Right ventricle myocardium inferior (tissue), 1 donor: ENCODE measurements at places on chromosomes 13 and 19. TPM values are rescaled to one million over a fixed set of nuclear protein-coding genes. Genes with fewer than 3 reads are reported as not detected.

DNA sequence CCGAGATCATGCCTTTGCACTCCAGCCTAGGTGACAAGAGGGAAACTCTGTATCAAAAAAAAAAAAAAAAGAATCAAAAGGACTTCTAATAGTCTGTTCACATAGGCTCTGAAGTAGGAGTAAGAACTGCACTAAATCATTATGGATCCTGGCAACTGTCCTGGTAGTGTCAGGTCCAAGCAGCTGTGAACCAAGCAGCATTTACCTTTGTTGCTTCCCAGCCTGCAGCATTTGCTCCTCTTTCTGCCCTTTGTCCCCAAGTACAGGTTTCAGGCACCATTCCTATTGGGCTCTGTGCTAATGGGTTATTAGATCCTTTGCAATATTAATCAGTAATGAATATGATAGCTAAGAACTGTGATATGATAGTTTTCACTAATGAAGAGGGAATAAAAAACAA lies 77.4 kb upstream of the NBEA start:
- no peak for DNase-seq

DNA sequence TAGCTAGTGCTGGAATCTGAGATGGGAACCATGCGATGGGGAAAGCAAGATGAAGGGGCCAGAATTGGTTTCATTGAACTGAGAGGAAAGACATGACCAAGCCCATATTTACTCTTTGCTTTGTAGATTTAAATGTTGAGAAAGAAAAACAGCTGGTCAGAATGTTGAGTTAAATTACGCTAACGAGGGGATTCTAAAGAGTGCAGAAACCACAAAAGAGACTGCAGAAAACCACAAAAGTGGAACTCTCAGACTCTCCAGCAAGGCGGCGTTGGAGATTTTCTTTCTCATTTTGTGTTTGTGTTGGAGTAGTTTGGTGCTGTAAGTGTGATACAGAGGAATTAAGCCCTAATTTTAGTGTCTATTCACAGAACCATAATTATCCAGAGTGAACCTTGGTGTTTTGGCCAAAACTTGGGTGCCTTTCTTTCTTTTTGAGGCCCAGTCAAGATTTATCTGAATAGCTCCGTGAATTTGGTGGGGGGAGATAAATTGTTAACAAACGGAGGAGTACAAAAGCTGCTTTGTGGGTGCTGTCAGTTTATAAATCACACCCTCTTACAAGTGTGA lies 26.3 kb downstream of the SAE1 start:
- DNase-seq = no peak

DNA sequence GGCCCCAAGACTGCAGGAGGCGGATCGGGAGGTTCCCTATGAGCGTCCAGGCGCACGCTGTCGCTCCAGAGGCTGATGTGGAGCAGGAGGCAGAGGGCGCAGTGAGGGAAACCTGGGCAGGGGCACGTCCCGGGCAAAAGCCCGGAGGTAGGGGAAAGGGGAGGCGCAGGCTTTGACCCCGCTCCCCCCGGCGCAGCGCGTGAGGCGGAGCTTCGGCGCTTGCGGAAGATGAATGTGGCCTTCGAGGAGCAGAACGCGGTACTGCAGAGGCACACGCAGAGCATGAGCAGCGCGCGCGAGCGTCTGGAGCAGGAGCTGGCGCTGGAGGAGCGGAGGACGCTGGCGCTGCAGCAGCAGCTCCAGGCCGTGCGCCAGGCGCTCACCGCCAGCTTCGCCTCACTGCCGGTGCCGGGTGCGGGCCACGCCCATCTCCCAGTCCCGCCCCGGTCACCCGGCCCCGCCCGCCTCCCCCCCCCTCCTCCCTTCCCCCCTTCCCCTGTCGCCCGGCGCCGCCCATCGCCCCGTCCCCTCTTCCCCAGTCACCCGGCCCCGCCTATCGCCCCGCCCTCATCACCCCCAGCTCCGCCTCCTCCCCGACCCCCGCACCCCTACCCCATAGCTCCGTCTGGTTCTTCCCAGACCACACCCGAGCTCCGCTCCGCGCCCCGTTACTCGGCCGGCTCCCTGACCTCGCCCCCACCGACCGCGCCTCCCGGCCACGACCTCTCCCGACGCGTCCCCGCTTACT lies 4.1 kb downstream of the HMG20B start:
- peak; percentile 82 for DNase-seq

DNA sequence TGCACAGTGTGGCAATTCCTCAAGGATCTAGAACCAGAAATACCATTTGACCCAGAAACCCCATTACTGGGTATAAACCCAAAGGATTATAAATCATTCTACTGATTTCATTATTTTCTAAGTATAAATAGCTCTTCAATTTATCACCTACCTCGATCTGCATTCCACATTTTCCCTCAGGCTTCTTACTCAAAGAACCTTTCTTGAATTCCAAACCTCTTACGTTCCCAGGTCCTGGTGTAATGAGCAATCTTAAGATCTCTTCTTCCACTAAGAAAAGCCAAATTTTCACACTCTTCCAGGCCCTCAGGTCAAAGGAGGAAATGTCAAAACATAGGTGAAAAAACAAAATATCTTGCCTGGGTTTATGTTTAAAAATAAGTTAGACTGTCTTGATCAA lies 237.3 kb upstream of the GPC6 start:
- no peak for DNase-seq

DNA sequence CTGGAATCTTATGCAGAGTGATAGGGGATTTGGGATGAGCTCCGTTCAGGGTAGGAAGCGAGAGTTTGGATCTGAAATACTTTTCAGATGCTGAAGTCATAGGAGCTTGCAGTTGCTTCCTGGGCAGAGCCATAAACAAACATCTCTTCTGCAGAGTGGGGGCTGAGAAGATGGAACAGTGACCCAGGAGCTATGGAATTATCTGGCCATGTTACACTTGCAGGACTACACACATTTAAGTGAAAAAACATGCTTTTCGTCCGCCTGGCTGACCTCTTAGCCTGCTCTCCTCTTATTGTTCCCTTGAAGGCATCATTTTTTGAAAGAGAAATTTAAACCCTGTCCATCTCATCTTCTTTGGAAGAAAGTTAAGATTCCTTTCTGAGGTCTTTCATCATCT lies 40.7 kb downstream of the PSG11 start:
- DNase-seq = no peak

DNA sequence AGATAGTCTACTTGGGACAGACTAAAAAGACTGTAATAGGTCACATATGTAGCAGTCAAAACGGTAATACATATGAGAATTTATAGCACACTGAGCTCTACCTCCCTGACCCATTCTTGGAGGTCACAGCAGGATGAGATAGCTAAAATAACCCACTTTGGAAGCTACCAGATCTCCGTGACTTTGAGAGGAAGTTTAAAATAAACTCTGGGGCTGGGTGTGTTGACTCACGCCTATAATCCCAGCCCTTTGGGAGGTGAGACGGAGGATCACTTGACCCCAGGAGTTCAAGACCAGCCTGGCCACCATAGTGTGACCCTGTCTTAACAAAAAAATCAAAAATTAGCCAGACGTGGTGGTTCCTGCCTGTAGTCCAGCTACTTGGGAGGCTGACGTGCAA lies 45.3 kb downstream of the DHRS12 start:
- no peak for DNase-seq

DNA sequence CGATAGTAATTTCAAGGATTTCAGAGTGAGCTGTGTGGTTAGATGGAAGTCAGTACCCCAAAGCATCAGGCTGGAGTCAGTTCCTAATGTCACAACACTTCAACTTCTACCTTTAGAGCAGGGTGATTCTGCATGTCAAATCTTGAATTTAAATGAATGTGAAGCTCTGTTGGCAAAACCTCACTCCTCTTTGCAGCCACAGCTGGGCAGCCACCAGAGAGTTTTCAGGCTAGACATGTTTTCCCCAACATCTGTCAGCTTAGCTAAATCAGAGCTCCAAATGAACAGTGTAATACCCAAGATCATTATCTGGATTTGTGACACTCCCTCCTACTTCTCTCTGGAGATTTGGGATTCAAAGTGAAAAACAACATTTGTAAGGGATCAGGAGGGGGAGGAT lies 33.7 kb upstream of the OLFM4 start:
- DNase-seq = no peak

DNA sequence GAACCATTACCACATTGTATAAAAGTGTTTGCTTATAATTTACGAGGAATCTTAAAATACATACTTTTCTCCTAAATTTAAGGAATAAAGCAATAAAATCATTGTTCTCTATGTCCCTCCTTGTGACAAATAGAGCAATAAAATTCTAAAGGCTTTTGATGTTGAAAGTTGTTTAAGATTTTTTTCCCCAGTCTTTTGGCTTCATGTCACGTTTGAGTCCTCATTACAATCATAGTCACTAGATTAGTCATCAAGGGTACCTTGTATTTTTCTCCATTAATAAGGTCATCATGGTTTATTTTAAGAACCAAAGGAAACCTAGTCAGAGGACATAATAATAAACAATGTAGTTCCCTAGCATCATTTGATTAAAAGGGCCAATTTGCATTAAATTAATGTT lies 3.2 kb downstream of the WBP4 start:
- DNase-seq = no peak

DNA sequence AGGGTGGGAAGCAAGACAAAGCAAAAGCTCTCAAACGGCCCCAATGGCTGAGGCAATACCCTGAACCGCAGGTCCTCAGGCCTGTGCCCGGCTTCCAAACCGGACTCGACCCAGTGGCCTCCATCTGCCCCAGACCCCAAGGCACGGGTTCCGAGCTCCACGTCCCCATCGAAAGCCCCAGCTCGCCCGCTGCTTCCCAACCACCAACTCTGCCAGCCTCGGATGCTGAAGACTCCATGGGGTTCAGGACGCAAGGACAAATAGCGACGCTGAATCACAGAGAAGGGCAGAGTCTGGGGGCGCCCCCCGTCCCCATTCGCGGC lies 559 bp downstream of the POLR2E start:
- DNase-seq = peak; percentile 11

GRCh38 chr13:94343243-94343585 lies 136.3 kb downstream of the DCT start:
- no peak for DNase-seq

DNA sequence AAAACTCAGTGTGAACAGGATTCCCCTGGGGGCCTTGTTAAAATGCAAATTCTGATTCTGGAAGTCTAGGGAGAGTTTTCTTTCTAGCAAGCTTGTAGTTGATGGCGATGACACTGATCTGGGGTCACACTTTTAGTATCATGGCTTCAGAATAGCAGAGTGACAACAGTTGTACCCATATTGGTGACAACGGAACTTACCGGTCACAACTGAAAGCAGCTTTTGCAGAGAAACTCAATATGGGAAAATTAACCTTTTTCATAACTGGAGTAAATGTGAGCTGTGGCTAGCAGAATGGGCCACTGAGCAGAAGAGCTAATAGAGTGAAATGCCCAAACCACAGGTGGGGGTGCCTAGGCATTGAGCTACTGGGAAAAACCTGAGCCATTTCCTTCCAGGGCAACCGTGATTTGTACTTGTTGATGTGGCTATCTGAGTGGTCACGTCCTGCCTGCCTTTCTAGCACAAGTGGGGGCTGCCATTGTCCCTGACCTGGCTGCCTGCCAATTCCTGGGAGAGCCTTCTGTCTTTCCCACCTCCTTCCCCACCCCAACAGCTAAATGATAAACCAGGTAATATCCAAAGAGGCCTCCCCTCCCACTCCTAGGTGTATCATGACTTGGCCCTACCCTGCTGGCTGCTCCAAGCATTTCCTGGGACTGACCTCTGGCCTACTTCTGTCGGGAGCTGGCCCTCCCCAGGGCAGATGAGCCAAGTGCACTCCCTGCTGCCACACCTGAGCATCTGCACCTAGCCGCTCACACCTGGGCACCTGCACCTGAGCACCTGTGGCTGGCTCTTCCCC lies 1.7 kb upstream of the SLC10A2 start:
- DNase-seq = no peak

- no peak for DNase-seq
These were observed 425 bp upstream of the COLGALT1 start for GRCh38 chr19:17554968-17555479.

GRCh38 chr19:17540174-17540573 lies 15.3 kb upstream of the COLGALT1 start:
- peak; percentile 71 for DNase-seq

- no peak for DNase-seq
These were observed 516 bp upstream of the ATP1A3 start for GRCh38 chr19:41994521-41994971.

DNA sequence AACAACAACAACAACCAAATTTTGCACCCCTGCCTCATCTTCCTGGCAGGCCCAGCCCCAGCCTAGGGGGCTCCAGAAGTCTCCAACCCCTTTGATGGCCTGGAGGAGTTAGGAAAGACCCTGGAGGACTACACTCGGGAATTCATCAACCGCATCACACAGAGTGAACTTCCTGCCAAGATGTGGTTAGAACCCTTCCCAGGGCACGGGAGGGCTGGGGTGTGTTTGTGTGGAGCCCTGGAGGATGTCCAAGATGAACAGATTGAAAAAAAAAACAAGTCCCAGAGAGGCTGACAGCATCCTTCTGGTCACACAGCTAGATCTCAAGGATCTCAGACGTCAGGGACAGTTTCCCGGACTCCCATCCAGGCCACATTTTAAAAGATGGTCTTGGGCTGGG lies 13.3 kb downstream of the APOC1 start:
- peak; percentile 45 for DNase-seq

GRCh38 chr19:46452186-46452585 lies 19.2 kb downstream of the PNMA8A start:
- no peak for DNase-seq

- no peak for DNase-seq
These were observed 1.8 kb downstream of the LCP1 start for GRCh38 chr13:46179969-46180763.

GRCh38 chr19:12913011-12913561 lies 6.0 kb downstream of the SYCE2 start:
- peak; percentile 81 for DNase-seq

GRCh38 chr19:33514885-33515551 lies 6.6 kb downstream of the PEPD start:
- no peak for DNase-seq

DNA sequence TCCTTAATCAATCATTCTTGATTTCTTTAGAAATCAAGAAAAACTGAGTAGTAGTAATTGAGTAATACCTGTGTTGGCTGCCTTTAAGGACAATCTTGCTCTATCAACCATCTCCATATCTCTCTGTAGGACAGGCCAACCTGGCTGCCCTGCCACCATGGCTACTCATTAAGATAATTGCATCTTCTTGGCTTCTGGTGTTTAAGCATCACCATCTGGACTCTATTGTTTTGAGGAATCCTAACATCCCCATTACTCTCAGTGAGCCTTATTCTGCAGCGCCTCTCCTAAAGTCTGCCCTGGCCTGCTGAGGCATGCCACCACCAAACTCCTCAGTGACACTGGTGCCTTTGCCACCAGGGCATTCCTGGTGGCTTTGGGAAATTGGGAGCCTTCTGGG lies 442.6 kb upstream of the ZNF507 start:
- peak; percentile 59 for DNase-seq

- DNase-seq = no peak
These were observed 53.5 kb upstream of the PCDH9 start for GRCh38 chr13:67283637-67284036.

GRCh38 chr13:75480671-75481175 lies 1.2 kb downstream of the TBC1D4 start:
- peak; percentile 73 for DNase-seq

The TBXA2R gene
- total RNA-seq = 4.1 TPM

The EXOC3L2 gene
- total RNA-seq = 0.97 TPM

The PRRG2 gene
- 0.76 TPM for total RNA-seq

The SBK3 gene
- total RNA-seq = 17.6 TPM

The TMEM91 gene
- 3.8 TPM for total RNA-seq

The ZNF439 gene
- 3.4 TPM for total RNA-seq

The IZUMO2 gene
- not detected for total RNA-seq

The ZNF324 gene
- total RNA-seq = 4.3 TPM
